Activated CD4-positive, alpha-beta T cell treated with anti-CD3 and anti-CD28 coated beads for 36 hours (primary cell): ENCODE measurements at places on chromosomes 3 and 15. TPM values are rescaled to one million over a fixed set of nuclear protein-coding genes. Genes with fewer than 3 reads are reported as not detected.

- no peak for DNase-seq
Observed at GRCh38 chr3:25044762-25045710, 383.0 kb upstream of the RARB start.

GRCh38 chr15:76330080-76330680, 6.4 kb upstream of the ISL2 start:
- no peak for DNase-seq

GRCh38 chr15:89370978-89371227, 36.3 kb upstream of the POLG start:
- no peak for DNase-seq

Gene HIGD2B
- not detected for total RNA-seq

Gene UCN2
- total RNA-seq: not detected

Gene TICRR
- total RNA-seq: 25.7 TPM
